Kasumi-1 (cell line): ENCODE measurements at places on chromosomes 5 and 9.
A peak's percentile ranks its signal among the peaks of the same experiment; 100 is the strongest.

DNA sequence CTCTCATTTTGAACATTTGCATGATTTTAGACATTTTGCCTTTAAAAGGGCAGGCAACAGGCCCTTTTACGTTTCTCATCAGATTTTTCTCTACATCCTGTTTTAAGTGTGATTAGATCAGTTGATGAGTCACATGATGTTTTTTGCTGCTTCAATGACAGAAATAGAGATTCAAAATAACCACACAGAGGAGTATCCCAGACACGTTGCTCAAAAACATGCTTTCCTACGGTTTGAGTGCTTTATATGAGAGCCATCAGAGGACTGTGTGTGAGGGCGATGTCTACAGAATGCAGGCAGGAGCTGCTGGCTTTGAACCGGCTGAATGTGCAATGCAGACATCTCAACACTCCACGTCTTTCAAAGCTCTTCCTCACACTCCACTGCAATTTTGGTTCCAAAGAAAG lies 42.1 kb downstream of the OTULIN start:
- peak; percentile 43 for DNase-seq

- no peak for DNase-seq
These were observed 3.0 kb upstream of the TUBB4B start for GRCh38 chr9:137237759-137238726.

GRCh38 chr9:110821064-110821463 lies 152.5 kb downstream of the MUSK start:
- no peak for DNase-seq

- no peak for DNase-seq
These were observed 307.3 kb downstream of the FBXL7 start for GRCh38 chr5:15807248-15807647.

- DNase-seq, result no peak
These were observed 531.6 kb upstream of the CLINT1 start for GRCh38 chr5:158390577-158390976.

- DNase-seq, result peak; percentile 58
These were observed 48.9 kb upstream of the SLC2A8 start for GRCh38 chr9:127347831-127348776.

GRCh38 chr9:13128266-13128860 lies 151.1 kb downstream of the MPDZ start:
- no peak for DNase-seq

DNA sequence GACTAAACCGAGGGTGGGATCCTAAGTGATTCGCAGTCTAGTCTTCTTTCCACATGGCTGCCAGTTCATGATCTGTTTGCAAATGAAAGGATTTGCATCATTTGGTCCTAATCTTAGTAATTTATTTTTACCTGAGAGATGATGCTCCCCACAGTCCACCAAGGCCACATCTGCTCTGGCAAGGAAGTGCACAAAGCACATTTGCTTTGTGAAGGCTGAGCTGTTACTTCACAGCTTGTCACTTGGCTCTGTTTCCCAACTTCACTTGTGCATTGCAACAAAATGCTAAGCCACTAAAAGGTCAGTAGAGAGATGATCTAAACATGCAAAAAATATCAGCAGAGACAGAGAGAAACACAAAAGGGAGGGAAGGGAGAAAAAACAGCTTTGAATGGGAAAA lies 128.5 kb upstream of the VLDLR start:
- DNase-seq, result no peak

DNA sequence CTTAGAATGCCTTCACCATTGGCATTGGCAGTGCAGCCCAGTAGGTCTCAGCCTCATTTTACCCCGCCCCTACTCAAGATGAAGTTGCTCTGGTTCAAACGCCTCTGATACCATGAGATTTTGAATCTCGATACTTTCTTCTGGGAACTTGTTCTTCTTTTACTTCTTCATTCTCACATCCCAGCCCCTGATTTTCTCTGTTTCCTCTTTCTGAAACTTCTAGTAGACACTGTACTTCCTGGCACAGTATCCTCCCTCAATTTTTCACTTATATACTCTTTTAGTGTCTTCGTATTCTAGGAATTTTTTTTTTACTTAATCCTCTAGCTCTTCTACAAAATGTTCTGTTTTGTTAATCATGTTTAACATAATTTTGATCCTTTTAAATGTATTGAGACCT lies 13.1 kb upstream of the ZNF79 start:
- DNase-seq, result no peak

DNA sequence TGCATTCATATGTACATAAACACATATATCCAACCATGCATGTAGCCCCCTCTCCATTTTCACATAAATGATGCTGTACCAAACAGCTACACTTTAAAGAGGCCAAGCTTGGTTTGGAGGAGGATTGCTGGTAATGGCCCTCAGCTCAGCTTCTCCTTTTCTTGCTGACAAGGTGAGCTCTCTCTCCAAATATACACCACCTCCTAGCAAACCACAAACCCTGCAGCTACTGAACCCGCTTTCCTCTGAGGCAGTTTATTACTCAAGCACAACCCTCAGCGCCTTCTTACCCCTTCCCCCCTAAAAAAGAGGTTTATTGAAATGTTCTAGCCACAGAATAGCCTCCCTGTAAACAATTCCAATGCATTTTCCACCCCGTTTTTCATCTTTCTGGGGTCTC lies 54.0 kb downstream of the ALG2 start:
- DNase-seq, result no peak

GRCh38 chr5:65801352-65801783 lies 79.4 kb downstream of the NLN start:
- no peak for DNase-seq

GRCh38 chr5:27242258-27242626 lies 203.9 kb upstream of the CDH9 start:
- DNase-seq, result no peak

- DNase-seq, result no peak
These were observed 195.9 kb downstream of the SEMA6A start for GRCh38 chr5:116378777-116379121.

- DNase-seq, result no peak
These were observed 195.7 kb downstream of the DCP2 start for GRCh38 chr5:113172231-113172826.

GRCh38 chr5:73694089-73694488 lies 68.1 kb downstream of the ARHGEF28 start:
- DNase-seq, result peak; percentile 7

DNA sequence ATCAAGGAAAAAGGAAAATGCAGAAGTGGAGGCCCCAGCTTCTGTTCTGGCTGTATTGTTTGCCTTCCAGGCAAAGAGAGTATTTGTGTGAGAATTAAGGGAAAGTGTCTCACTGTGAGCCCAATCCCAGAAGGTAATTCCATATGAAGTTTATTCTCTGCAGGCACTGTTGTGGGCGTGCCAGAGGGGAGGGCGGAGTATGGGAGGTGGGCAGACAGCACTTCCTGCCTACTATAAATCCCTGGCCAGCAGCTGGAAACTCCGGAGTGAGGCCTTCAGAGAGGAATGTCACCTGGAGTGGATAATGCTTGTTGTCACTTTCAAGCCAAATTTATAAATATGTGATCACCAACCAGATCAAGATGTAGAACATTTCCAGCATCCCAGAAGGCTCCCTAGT lies 209.5 kb downstream of the ARHGAP26 start:
- DNase-seq, result no peak

DNA sequence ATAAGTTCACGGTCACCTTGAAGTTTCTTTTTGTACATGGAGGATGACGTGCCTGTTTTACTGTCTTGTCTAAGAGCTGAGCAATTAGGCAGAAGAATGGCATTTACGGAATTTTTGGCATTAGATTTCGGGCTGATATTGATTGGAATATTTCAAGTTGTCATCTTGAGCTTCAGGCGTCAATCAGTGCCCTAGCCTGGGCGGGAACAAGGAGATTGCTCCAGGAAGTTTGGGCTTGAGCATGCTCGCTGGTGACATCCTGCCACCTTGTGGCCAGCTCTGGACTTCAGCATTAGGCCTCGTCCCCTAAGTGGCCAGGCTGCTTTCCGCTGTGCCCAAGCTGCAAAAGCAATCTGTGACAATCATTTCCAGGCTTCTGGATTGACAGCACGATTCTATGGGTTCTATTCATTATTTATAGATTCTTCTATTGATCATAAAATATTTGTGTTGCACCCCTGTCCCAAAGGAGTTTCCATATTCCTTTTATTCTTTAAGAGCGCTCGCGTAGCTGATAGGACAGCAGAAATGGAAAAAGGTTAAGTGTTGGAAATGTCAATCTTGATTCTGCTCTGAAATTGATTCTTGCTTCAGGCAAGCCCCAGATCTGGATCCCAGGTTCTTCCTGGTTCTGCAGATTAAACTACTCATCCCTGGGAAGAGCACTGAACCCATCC lies 79.3 kb downstream of the SLC28A3 start:
- DNase-seq, result peak; percentile 70

DNA sequence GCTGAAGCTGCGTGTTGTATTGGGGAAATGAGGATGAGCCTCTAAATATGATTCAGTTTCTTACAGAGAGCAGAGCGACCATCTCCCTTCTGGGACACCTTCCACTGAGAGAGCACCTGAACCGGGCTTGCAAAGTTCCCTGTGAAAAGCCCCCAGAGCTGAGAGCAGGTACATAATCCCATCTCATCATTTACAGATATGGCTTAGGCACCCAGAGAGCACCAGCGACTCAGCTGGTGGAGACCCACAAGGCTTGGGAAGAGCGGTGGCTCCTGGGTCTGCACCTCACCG lies 324.3 kb upstream of the IRX4 start:
- DNase-seq, result no peak

- DNase-seq, result no peak
These were observed 13.4 kb upstream of the RAD23B start for GRCh38 chr9:107269681-107270080.

DNA sequence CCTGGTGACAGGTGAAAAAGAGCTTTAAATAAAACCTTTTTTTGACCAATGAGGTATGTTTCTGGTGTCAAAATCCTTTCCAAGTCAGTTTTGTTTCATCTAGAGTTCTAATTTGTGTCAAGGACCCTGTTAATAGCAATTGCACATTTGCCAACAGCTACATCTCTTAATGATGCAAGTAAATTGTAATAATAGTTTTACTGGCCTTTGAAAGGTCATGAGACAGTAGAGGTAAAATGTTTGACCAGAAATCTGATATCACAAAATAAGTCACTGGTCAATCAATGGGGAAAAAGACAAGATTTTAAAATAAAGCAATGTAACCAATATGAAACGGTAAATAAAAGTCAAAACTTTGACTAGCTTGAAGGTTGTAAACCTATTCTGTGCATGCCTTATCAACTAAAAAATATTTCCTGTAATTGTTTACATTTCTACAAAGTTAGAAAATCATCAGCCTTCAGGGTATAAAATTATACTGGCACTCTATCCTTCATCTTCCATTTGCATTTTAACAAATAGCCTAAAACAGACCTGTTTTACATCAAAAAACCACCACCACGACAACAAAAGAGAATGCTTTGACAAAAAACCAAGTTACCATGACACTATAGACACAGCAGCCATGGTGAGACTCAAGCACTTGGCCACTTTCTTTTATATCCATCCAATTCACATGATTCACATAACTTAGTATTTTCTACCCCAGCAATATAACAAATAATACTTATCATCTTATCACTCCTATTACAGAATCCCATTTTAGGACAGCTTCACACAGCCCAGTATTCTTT lies 3.0 kb downstream of the NADK2 start:
- DNase-seq, result no peak
